ENCODE measurements at places on chromosomes 4 and X. TPM values are rescaled to one million over a fixed set of nuclear protein-coding genes. Genes with fewer than 3 reads are reported as not detected.

GRCh38 chr4:149676076-149676475 lies 139.6 kb downstream of the IQCM start:
- no peak for DNase-seq

GRCh38 chr4:1399508-1400190 lies 6.6 kb downstream of the NKX1-1 start:
- DNase-seq: no peak

- DNase-seq: no peak
These were observed 54.7 kb downstream of the AFF2 start for GRCh38 chrX:148555101-148555500.

DNA sequence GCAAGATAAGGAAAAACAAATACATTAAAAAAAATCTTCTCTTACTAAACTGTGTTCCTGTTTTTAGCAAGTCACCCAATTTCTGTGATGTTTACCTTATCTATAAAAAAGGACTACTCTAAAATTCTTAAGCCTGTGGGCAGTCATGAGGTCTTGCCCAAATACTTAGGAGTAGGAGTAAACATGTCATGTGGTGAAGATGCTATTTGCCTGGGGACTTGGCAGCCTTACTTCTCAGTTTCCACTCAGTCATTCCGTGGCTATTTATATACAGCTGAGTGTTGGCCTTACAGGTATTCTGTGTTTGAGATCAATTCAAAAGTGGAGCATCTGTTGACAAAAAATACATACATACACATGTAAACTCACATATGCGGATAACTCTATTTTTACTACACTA lies 89.9 kb upstream of the TLR2 start:
- peak; percentile 12 for DNase-seq

PIR gene
- 61.1 TPM for total RNA-seq

DNA sequence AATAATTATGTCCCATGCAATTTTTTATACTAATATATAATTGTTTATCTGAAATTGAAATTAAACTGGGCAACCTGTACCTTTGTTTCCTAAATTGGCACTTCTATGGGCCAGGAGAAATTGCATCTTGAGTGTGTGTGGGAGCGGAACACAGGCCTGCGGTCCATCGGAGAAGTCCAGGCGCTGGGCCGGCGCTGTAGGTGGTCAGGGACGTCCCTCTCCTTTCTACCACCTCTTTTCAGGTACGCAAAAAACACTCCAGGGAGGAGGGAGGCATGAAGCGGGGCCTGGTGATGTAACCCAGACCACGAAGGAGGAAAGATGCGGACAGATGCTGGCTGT lies 717 bp downstream of the MGAT4D start:
- DNase-seq: no peak

- DNase-seq: no peak
These were observed 1137.7 kb upstream of the TENM3 start for GRCh38 chr4:181105487-181105886.

NPY2R gene
- total RNA-seq: not detected

- DNase-seq: no peak
These were observed 65.5 kb upstream of the GNPDA2 start for GRCh38 chr4:44791831-44792230.

DNA sequence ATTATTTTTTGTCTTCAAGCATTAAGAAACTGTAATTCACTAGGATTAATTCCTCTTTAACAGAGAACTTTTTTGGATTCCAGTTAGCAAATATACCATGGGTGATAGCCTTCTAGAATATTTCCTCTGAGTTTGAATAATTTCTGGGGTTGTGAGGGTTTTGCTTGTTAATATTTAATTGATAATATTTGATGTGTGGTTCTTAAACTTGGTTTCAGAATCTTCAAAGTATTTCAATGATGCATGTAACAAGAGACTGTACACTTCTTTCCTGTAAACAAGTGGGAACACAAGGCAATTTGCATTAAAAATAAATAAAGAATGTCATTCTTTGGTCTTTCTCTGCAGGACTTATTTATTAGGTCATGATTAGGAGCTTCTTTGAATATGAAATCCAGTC lies 9.5 kb upstream of the C4orf51 start:
- no peak for DNase-seq

- DNase-seq: no peak
These were observed 119.4 kb downstream of the LUZP4 start for GRCh38 chrX:115408771-115409400.

CENPVL2 gene
- not detected for total RNA-seq

ASB12 gene
- not detected for total RNA-seq

PPBP gene
- not detected for total RNA-seq

DNA sequence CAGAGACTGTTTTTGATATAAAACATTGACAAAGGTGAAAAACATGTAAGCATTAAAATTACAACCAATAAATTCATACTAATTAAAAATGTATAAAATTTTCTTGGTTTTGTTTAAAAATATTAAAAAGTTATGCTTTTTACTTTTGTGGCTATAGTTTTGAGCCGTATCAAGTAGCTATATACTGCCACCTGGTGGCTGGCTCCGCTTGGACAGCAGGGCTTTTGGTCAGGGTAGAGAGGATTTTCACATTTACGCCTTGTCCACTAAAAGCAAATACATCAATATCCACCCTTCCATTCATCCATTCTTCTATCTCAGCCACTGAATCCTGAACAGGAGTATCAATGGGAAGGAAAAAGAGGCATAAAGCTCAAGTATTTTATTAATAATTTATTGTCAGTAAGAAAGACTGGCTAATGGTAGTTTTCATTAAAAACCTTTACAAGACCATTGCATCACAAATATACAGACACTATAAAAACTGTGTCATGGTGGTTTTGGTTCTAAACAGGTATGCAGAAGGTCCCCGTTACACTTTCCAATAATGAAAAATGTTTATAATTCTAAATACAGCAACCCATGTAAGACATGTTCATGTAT lies 32.1 kb upstream of the MTNR1A start:
- DNase-seq: peak; percentile 49

- DNase-seq: peak; percentile 16
These were observed 38.1 kb upstream of the ATXN3L start for GRCh38 chrX:13357925-13358324.

- peak; percentile 21 for DNase-seq
These were observed 55.0 kb upstream of the PRDM5 start for GRCh38 chr4:120977435-120977997.

- peak; percentile 18 for DNase-seq
These were observed 170.5 kb upstream of the PITX2 start for GRCh38 chr4:110793381-110793801.

GRCh38 chr4:160894809-160895208 lies 1269.0 kb downstream of the FSTL5 start:
- no peak for DNase-seq

DNA sequence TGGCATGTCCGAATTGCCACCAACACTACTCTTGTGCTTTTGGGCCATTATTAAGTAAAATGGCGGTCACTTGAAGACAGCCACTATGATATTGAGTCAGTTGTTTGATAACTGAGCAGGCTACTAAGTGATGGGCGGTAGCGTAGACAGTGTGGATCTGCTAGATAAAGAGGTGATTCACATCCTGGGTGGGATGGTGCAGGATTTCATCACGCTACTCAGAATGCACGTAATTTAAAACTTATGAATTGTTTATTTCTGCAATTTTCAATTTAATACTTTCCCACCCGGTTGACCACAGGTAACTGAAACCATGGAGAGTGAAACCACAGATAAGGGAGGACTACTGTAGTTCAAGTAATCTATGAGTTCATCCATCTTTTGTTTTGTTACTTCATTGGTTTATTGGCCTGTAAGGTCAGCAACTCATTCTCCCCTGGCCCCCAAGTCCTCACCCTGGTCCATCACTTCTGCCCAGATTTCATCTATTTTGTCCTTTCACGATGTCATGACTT lies 2.9 kb downstream of the ARAF start:
- peak; percentile 54 for DNase-seq

NEXMIF gene
- not detected for total RNA-seq

GAB3 gene
- total RNA-seq: 0.83 TPM

DNA sequence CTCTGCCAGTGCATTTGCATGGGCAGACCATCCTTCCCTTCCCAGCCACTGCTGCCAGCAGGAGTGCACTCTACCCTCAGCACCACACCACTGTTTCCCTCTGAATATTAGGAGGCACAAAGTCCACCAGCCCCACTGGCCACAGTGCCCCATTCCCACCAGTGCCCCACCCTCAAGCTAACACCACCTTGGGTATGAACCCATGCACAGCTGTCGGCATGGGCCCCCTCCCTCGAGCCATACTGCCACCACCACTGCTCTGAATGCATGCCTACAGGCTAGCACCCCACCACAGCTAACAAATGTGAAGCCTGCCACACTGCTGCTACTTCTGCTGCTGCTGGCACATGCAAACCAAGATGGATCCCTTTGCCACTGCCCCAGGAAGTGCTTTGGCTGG lies 810.4 kb downstream of the TRAM1L1 start:
- DNase-seq: no peak

DNA sequence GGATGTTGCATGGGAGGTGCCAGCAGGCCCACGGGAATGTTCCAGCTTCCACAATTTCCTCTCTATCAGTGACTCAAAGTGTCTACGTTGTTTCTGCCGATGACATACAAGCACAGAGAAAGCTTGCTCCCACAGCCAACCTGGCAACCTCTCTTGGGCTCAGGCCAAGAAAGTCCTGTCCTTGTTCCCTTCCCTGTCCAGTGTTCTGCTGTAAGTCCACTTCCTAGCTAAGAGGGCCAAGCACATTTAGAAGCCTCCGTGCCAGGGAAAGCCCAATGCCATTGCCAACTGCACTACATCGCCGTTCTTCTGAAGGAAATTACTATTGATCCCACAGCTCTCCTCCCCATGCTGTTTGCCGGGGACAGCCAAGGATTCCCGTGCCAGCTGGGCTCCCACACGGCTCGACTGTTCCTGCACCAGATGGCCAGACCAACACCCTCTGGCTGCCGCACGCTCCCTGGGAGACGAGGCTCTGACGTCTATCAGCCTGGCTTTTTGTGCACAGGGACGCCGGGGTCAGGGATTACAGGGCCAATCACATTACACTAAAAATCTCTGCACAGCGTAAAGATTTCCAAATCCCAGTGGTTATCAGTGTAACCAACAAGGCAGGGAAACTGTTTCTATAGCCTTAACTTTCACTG lies 284.0 kb downstream of the BCOR start:
- peak; percentile 27 for DNase-seq

ANK2 gene
- total RNA-seq: 21.2 TPM

DNA sequence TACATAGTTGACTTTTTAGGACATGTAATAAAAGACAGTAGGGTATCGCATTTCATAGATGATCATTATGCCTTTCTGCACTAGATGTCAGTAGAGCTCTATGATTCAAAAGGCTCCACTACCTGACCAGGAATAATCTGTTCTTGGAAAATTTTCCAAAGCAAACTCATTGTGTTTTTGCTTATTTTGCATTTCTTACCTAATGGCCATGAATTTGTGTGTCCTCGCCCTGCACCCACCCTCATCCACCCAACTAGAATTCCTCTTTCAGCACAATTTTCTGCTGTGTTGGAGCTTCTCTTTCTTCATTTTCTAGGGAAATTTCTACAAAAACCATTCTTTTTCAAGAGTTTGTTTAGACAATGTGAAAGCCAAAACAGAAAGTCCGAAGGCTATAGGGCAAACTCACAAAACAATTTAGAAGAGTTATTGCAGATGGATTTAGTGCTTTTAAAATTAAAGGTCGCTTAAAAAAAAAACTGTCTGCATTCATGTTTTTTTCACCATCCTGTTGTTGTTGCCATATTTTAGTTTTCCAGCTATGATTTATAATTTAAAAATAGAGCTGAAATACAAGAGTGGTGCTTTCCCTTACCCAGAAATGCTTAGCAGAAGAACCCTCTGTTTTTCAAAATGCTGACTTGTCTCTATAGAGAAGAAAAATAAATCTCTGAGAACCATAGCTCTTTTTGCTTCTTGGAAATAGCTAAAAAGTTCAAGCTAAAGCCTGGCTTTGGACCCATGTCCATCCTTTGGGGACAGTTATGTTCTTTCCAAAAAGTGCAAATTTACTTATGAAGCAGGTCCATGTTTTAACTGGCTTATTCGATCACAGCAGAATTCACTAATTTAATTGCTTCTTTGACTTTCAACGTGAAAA lies 183.7 kb downstream of the SPATA18 start:
- DNase-seq: peak; percentile 33

DNA sequence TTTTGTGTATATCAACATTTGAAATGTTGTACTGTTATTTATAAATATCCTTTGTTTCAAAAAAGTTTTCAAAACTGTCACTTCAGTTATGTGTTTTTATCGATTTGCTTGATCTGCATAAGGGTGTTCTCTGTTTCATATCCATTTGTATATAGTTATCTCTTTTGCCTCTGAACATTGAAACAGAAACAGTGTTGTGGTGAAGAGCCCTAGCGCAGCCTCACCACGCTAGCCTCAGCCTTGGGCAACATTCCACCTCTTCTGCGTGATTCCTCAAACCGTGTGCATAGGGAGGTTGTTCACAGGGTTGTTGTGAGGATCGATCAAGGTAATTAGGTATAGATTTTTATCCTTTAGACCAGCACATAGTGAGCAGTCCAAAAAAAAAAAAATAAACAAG lies 287.0 kb upstream of the GALNT7 start:
- DNase-seq: no peak

ZFP92 gene
- total RNA-seq: 2.0 TPM

GRCh38 chrX:51641421-51642021 lies 22.8 kb upstream of the CENPVL3 start:
- peak; percentile 19 for DNase-seq

DNA sequence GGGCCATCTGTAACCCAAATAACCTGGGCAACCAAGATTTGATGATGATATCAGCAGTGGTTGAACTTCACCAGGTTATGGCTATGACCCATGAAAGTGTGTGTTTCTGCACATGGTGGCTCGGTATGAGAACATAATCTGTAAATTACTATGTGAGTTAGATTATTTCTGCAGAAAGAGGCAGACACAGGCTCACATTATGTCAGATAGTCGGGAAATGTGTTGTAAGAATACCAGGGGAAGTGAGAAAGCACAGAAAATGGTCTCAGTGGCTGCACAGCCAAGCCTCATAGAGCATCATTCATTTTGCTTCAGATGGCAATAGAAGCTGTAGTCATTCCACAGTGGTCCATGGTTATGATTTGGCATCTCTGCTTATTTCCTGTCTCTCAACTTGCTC lies 63.0 kb upstream of the RBPJ start:
- DNase-seq: no peak

RAB41 gene
- total RNA-seq: not detected

- DNase-seq: no peak
These were observed 238.7 kb downstream of the DHRSX start for GRCh38 chrX:2261831-2262667.

VCX3B gene
- not detected for total RNA-seq

DNA sequence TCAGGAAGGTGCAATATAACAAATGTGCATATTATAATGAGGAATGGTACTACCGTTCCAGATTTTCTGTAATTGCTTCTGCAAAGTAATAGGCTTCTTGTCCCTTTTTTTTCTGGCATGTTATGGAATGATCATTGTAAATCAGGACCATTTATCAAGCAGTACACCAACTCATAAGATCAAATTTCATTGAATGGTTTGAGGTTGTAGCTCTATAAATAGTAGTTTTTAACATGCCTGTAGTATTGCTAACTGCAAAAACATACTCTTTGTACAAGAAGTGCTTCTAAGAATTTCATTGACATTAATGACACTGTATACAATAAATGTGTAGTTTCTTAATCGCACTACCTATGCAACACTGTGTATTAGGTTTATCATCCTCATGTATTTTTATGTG lies 12.6 kb downstream of the IBSP start:
- no peak for DNase-seq
